ENCODE measurements at places on chromosomes 12 and 14.

DNA sequence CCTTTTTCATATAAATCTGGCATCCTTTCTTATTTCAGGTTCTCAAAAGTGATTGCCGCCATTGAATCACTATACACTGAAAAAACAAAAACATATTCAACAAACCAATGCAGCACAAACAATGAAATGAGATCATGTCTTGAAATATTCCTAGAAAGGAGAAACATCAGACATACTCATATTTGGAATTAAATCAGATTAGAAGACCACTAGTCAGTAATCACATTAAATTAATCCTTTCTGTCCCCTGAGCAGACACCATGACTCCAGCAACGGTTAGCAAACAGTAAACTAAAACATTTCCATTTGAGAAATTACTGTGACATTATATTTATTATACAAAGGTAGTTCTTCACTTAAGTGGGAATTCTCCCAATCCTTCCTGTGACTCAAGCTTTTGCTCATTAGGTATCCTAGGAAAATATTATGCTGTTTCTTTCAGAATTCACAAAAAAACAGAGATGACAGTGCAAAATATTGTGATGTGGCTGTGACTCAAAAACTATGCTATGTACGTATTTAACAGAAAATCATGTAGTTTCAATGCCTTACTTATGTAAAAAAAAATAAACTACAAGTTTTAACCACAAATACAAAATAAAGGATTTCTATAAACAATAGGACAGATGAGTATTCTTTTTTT is 29.7 kb downstream of the CPNE8 start:
- DNase-seq = no peak

DNA sequence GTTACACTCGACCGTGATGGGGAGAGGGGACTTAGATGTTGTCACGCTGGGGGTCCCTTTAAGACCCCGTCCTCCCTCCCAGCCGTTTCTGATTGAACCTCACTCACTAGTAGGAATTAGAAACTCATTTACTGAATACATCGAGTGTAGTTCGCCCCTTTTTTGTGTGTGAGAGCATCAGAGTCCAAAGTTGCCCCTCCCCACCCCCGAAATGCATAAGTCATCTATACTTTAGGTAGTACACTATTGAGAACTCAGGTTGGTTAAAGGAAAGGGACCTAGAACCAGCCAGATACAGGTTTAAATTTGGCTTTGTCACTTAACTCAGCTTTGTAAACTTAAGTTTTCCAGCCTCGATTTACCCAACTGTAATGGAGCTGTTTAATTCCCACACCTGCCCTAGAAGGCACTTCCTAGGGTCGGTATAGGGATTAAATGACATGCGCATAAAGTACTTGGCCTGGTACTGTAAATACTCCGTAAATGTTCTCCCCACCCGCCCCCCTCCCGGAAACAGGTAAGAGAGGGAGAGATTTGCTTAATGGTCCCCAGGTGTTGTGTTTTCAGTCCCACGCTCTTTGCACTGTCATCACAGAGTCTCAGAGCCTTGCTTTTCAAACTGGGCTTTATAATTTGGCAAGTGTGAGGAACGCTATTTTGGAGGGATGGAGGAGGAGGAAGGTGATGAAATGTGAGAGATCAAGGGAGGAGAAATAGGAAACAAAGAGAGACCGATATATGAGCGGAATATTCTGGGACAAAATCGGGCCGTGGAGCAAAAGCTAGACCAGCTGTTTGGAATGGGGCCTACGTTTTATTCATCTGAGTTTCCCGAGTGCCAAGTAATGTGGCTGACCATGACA is 897 bp downstream of the SUDS3 start:
- DNase-seq = no peak

DNA sequence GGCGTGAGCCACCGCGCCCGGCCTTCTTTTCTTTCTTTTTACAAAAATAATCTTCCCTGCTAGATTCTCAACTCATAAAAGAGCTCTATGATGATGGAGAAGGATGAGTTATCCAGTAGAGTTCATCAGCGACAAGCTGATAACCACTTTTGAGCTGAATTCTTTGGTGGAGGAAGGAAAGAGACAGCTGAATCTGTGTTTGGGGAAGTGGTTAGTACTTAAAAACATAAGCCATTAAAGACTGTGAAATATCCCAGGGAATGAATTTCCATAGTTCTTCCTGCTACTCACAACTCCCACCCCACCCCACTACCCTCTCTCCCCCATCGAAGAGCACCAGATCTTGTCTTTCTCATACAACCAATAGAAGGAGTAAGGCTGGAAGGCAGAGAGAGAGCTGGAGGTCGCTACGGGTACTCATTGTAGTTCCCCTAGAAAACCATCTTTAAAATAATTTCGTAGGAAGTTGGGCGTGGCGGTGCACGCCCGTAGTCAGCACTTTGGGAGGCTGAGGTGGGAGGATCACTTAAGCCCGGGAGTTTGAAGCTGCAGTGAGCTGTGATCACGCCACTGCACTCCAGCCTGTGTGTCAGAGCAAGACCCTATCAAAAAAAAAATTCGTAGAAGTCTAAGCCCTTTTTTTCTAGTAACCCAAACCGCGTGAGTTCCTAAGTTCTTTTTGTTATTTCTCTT is 647 bp upstream of the ESPL1 start:
- no peak for DNase-seq

DNA sequence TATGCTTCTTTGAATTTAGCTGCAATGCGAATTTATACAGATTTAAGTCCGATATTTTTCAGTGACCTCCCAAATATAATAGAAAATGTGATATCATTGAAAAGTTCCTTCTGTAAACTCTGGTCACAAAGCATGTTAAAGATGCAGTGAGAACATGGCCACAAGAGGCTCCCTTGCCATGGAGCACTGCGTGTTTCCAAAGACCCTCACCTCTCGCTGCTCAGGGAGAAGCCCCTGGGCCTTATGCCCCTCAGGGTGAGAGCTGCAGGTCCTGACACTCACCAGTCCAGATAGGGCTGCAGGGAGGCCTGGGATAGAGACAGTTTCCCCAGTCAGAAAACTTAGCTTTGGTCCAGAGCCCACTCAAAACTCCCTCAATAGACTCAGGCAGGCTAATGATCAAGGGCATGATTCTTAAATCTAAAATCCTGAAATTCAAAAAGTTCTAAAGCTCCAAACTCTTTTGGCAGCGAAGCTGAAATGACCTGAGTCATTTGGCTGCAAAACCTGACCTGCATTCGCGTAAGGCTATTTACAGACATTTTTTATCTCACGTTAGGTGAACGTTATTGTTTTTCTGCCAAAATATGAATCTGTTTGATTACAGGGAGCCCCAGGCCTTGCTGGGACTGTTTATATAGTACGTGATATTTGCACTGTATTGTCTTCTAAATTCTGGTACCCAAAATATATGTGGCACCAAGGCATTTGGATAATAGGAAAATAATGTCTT is 67.8 kb downstream of the CAPZA3 start:
- no peak for DNase-seq

DNA sequence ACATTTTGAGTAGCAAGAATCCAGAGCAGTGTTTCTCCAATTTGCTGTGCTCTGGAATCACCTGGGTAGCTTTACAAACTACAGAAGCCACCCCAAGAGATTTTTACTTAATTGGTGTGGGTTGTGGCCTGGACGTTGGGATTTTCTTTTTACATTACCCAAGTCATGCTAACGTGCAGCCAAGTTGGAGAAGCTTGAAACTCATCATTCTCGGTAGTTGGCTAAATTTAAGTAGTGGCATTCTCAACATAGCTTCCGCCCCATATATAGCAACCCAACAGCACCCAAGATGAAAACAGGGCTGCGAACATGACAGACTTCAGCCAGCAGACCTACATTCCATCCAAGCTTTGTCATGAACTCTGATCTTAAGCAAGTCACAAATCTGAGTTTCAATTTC is 25.0 kb downstream of the DAD1 start:
- DNase-seq = peak; percentile 55

GRCh38 chr12:52361553-52361952 is 5.7 kb downstream of the KRT85 start:
- DNase-seq = no peak

DNA sequence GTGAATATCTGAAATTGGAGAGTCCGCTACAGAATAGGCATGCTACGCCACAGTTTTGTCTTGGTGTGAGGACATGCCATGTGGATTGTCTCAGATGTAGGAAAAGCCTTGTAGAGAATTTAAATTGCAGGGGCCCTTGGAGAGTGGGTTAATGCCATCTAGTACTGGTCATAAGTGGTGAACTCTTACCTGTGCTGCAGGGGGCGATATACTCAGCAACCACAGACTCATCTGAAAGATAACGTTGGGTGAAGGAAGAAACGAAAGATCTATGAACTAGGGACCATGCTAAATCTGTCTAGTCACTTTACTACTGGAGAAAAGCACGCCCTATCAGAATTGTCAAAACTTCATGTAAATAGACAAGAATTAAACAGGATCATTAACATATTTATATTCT is 33.7 kb upstream of the A2M start:
- DNase-seq = no peak

DNA sequence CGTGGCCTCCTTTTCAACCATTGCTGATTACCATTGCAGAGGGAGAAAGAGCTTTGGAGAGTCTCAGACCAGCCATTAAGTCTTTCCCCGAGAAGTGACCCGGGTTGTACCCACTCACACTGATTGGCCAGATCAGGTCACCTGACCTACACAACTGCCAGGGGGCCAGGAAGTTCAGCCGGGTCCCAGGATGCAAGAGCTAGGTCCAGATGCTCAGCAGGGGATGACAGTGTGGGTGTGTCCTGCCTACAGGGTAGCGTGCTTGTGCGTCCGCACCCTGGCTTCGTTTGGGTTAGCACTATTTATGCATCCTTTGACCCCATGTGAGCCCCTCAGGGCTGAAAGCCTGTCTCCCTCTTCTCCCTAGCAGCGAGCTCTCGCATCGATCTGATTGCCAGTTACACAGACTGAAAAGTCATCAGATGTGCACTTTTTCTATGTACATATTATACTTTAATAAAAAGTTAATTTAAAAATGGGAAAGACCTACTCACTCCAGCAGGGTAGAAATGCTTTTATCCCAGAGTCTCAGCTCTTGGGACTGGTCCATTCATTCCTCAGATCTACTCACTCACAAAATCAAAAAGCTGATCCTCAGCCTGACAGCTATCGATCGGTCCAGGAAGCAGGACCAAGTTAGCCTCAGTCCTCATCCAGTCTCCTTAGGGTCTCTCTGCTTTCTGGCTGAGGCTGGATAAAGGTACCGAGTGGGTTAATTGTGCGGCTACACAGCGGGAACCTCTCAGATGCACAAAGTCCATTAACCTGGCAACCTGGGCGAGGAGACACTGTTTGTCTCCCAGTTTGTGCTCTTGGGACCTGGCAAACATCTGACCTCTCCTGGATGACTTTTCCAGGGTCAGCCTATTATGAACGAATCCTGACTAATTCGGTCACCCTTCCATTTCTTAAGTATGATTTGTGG is 68.0 kb downstream of the SERPINA3 start:
- DNase-seq = no peak
